CD4-positive, alpha-beta T cell treated with Interleukin-6 at 100 ng/mL for 8 hours (primary cell): ENCODE measurements at places on chromosomes 2 and 18.

GRCh38 chr2:221529177-221529942 is 42.7 kb downstream of the EPHA4 start:
- DNase-seq: peak; percentile 16

- no peak for DNase-seq
Observed at GRCh38 chr2:207417301-207417718, 112.5 kb upstream of the CREB1 start.

DNA sequence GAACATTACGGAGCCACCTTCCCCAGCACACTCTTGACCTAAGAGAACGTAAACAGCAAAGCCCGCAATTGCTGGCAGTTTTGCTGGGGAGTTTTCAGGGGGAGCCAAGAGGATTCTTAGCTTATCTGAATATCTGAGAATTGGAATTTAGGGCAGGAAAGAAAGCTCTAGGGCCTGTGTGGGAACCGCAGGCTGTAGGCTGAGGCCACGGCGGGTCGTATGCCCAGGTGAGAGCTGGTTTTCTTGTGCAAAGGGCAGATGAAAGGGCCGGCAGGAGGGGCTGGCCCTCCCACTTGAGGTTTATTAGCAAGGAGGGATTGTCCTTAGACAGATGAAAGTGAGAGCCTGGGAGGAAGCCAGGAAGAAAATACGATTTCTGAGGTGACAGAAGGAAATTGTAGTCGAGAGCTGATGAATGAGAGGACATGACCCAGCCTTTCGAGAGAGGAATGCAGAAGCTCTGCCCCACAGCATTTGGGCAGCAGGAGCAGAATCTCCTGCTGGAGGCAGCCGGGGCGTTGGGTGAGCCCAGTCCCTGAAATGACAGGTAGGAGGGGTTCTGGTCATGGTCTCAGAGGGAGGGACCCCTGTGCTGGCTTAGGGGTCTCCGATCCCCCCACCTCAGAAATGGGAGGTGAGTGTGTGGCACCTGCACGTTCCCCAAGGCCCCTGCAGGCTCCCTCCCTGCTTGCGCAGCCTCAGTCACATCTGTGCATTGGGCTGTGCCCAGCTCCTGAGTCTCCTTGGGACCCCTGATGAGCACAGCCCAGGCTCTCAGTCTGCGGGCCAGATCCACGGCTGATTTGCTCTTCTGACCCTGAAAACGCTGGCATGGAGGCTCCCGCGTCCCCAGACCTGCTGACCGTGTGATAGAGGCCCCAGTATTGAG is 61.1 kb downstream of the CABLES1 start:
- DNase-seq: no peak

DNA sequence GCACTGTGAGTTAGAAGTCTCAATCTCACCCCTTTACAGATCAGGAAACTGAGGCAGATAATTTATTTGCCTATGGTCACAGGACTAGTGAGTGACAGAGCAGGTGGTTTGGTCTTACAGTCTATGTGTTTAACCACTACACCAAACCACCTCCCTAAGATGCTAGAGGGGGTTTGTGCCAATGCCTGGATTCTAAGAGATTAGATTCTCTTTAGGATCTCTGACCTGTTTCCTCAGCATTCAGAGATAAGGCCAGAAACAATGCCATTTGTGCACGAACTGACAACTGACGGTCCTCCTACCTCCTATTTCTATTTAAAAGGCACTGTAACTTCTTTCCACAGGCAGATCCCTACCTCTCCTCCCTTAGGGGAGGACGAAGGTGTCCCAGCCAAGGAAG is 2.3 kb upstream of the SLC20A1 start:
- no peak for DNase-seq

GRCh38 chr2:9474361-9475057 is at the start of gene IAH1:
IAH1 (plus strand) TSS chr2:9474551; CDS start chr2:9474567, 16 bp downstream.
- peak; percentile 74 for DNase-seq

GRCh38 chr2:236452238-236452637 is 117.4 kb upstream of the ACKR3 start:
- DNase-seq: no peak

- no peak for DNase-seq
Observed at GRCh38 chr2:164593959-164594358, 27.3 kb downstream of the GRB14 start.

GRCh38 chr18:25121442-25121841 is 230.5 kb downstream of the ZNF521 start:
- no peak for DNase-seq

DNA sequence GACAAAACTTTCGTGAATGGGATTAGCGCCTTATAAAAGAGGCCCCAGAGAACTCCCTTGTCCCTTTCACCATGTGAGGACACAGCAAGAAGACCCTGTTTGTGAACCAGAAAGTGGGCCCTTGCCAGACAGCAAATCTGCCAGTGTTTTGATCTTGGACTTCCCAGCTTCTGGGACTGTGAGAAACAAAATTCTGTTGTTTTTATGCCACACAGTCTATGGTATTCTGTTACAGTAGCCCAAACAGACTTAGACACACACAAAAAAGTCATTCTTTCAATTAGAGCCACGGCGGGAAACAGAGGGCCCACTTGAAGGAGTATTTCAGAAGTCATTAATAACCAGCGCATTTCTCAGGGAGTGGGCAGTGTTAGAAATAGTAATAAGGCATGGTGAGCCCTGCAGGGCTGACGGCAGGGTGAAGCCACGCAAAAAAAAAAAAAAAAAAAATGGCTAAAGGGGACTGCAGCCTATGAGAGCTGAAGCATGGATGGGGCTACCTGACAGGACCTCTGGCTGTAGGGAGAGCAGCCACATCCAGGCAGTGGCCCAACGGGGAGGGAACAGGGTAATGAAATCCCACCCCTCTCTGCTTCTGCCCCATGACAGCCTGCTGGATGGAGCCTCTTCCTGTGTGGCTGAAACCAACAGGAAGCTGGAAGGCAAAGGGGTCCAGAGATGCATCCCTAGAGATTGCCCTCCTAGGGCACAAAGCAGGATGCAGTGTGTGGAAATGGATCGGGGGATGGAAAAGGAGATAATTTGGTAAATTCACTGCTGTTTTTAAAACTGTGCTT is 189.3 kb downstream of the KCNS3 start:
- DNase-seq: no peak

- DNase-seq: peak; percentile 81
Observed at GRCh38 chr2:30422444-30423040, 24.5 kb upstream of the LCLAT1 start.

DNA sequence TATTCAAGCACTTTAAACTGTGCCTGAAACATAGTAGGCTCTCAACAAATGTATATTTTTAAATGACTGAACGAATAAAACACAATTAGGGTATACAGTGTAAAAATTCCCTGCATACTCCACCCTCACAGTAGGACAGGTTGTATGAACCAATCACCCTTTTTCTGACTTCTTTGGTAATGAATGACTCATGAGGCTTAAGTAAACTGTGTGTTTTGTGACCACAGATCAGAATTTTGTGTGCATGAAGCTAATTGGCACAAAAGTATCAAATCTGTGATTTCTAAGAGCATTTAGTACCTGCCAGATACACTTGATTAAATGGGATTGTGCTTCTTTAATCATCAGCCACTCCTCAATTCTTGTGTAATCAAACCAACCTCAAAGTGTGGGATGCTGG is 109.9 kb upstream of the MAP4K3 start:
- no peak for DNase-seq

DNA sequence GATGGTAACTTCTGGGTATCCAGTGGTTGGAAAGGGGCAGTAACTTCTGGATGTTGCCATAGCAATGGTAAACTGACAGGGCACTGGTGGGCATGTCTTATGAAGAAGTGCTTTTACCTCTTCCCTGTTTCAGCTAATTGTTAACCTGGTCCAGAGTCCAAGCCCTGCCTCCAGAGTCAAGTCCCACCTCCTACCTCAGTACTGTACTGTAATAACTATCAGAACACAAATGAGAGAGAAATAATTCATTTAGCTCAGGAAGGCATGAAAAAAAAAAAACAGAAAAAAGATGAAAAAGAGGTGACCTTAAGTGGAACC is 237.0 kb downstream of the ZNF804A start:
- no peak for DNase-seq

GRCh38 chr18:46174342-46175041 is 70.3 kb downstream of the HAUS1 start:
- peak; percentile 18 for DNase-seq

GRCh38 chr2:120673571-120674061 is 62.1 kb upstream of the GLI2 start:
- no peak for DNase-seq

GRCh38 chr2:191496838-191497237 is 181.1 kb upstream of the NABP1 start:
- DNase-seq: no peak

DNA sequence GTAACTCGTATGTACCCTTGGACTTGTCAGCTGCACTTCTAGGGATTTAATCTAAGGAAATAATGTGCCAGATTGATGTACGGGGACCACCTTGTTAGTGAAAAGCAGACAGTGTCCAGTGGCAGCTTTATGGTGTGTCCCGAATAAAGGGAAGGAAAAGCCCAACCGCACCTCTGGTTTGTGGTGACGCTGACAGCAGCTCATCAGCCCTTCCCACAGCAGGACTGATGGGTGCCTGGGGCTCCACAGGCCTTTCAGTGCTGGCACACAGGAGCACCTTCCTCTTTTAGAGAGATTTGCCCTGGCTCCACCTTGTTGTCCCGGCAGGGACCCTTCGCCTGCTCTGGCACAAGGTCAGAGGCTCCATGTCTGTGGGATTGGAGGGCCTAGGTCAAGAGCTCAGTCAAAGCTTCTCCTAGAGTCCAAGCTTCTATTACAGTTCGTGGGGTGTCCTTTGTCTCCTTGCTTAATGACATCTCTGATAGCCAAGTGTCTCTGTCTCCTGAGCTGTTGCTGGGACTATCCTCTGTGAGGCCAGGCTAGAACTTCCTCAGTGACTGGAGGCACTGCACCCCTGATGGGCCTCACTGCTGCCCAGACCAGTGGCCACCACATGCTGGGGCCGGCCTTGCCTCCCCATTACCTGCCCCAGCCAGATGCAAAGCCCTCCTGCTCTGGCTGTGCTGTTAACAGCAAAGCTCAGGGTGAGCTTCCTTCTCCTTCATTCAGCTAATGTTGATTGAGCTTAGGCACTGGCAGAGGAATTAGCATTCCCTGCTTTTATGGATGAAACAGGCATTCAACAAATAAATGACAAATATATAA is 33.0 kb upstream of the SCLY start:
- no peak for DNase-seq

DNA sequence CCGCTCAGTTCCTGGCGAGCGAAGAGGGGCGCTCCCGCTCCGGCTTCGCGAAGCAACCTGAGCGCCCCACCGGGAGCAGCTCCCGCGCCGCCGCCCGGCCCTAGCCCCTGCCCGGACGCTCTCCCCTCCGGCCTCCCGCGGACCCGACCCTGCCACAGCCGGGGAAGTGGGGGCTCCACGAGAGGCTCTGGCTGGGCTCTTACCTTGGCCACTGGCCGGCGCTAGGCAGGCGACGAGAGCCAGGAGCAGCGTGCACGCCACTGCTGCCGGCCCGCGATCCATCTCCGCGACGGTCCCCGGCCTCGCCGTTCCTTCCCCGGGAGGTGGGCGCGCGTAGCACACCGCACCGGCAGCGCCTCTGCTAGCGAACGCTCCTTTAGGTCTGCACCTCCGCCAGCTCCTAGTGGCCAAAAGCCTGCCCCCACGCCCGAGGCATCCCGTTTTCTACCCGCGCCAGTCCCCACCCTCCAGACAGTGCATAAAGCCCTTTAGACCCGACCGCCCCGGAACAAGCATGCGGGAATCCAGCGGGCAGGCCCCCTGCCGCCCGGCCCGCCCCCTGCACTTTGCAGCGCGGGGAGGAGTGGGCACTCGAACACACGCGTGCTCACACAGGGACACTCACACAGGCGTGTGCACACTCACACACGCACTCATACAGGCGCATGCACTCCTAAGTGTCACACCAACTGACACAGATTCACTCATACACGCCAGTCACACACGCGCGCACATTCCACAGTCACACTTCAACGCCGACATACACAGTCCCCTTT is at the start of gene LRP2:
Gene LRP2 (minus strand): TSS at position 417 of the 776 bp plus-strand sequence. CDS start 135 bp downstream, at position 282.
- DNase-seq: no peak

- no peak for DNase-seq
Observed at GRCh38 chr2:175080479-175080878, 75.3 kb upstream of the CHN1 start.

DNA sequence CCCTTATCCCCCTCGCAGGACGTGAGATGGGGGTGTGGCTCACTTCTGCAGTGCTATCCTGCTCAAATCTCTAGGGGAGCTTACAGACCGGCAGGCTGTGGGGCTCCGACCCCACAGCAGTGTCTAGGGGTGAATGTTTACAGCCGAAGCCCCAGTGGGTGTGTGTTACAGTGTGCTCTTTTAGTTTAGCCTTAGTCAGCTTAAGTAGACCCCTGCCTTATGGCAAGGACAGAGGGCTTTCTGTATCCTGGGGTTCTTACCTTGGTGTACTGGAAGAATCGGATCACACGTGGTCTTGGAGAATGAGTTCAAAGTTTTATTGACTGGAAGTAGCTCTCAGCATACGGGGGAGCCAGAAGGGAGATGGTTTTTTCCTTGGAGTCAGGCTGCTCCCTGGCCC is 348.2 kb upstream of the GYPC start:
- DNase-seq: no peak

DNA sequence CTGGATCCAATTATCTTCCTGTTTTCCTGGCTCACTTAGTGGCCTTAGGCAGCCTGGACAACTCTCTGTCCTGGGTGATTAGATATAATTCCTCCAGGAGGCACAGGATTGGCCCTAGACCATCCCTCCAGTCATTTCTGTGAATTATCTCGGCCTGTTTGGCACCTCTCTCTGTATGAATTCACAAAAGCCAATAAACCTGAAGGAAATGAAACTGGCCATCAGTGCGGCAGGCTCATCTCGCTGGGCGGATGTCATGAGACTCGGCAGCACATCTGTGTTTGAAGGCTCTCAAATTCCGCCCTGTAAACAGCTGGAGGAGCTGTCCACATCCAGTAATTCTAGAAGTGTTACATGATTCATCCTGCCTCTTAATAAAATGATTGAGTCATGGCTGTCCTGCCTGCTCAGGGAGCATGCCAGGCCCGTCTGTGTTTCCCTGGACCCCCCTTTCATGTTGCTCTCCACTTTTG is 38.6 kb downstream of the ACOXL start:
- DNase-seq: no peak

- no peak for DNase-seq
Observed at GRCh38 chr2:161228511-161229240, 68.4 kb downstream of the TANK start.

- DNase-seq: no peak
Observed at GRCh38 chr2:13539296-13539695, 822.6 kb downstream of the TRIB2 start.

GRCh38 chr2:179595284-179595683 is 266.1 kb downstream of the ZNF385B start:
- DNase-seq: no peak

- no peak for DNase-seq
Observed at GRCh38 chr2:98972582-98973167, 36.6 kb upstream of the CRACDL start.

- no peak for DNase-seq
Observed at GRCh38 chr2:1494906-1495305, 81.6 kb downstream of the TPO start.

GRCh38 chr2:223989856-223990232 is 32.6 kb downstream of the MRPL44 start:
- no peak for DNase-seq

GRCh38 chr2:120538691-120539423 is 192.9 kb downstream of the INHBB start:
- no peak for DNase-seq
